ENCODE measurements at places on chromosomes 2 and 18.

DNA sequence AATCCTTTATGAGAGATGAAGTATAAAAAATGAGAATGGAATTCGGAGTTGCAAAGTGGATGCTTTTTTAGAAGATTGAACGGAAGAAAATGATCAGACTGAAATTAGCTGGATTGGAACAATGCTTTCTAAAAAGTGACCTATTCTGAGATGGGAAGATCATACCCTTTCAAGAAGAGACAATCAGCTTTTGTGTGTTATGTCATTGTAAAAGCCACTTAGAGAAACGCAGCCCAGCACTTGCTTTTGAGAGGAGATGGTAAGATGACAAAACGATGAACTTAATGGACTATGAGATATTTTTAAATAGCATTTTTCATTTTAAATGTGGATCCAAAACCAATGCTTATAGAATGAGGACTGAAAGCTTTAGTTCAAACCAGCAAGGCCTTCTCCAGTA is 871.4 kb upstream of the KLHL29 start:
- no peak for DNase-seq

GRCh38 chr2:207974216-207974605 is 51.1 kb downstream of the PLEKHM3 start:
- DNase-seq: no peak

DNA sequence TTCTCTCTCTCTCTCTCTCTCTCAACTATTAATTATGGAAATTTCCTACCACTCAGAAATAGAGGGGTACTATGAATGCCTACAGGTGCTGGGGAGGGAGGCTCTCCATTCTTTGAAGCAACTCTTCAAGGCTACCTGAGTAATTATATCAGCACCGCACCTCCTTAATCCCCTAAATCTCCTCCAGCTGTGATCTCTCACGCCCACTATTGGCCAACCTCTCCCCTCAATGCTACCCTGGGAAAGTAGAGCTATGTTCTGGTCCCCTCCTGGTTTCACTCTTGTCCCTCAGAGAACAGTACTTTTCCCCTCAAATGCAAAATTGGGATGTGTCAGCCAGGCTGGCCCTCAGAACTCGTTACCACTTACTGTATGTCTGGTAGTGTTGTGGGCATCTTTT is 1.6 kb downstream of the MOCOS start:
- no peak for DNase-seq

GRCh38 chr2:165793161-165793778 is 777 bp downstream of the GALNT3 start:
- DNase-seq: no peak

DNA sequence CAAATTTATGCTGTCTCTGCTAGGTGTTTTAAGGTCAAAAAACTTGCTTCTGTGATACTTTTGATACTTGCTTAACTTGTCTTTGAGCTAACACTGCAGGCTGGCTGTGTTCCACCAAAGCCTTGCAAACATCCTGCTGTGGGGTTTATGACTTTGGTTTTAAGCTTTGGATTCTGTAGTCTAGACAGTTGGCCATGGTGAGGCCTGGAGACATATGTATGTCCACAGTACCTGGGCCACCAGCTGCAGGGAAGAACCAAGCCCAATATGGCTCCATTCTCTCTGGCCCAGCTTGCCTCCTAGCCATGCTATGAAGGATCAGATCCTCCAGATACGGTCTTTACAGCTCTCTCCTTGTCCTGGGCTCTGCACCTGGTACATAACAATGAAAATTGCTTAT is 113.9 kb downstream of the INO80D start:
- no peak for DNase-seq

DNA sequence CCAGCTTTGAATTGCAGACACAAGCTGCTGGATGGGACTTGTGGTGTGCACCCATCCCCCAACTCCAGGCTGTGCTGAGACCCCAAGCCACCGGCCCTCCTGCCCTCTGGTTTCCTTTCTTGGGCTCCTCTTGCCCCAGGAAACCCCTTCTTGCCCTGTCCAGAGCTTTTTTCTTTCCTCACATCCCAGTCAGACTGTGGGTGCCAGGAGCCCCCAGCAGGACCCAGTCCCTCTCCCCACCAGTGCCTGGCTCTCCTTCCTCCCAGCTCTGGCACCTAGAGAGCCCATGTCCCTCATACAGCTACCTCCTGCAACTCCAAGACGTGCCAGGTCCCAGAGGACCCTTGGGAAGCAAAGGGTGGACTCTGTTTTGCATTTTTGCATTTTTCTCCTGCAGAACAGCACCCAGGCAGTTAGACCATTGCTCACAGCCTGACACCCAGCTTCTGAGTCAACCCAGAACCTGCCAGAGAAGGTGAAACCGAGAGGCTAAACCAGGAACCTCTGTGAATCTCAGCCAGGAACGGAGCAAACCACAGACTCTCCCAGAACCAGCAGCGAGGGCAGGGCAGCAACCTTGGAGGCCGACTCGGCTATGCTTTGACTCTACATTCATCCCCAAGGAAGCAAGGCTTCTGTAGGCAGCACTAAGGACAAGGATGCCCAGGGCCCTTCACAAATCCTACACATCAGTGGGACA is 221.1 kb downstream of the ANAPC1 start:
- peak; percentile 43 for DNase-seq

DNA sequence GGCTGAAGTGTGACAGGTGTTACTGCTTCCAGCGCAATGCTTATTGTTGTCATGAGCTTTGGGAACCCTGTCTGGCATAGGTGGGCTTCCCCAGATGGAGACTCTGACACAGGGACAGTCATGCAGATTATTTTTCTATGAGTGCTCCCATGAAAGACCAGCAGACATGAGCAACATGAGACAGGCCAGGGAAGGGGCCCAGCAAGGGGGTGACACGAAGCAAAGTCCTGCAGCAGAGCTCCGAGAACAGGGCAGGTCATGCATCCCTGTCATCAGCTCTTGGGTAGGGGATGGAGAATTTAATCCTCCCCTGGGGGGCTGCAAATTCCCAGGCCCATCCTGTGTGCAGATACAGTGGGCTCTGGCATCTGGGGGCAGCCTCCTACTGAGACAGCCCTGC is 77.4 kb downstream of the CTAGE1 start:
- no peak for DNase-seq

DNA sequence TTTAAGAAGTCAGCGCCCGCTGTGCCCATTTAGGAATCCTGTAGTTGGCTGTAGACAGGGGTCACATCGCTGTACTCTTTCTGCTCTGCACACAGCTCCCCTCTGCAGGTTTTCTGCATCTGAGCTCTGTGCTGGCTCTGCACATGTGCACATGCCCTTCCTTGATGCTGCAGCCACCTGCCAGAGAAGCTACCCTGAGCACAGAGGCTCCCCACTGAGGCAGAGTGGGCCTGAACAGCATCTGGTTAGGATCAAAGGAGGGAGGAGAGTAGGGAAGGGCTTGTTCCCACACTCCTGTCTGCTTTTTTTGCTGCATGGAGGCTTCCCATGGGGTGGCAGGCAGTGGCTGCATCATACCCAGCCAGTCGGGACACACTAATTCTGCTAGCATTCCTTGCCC is 238.9 kb downstream of the FHOD3 start:
- DNase-seq: no peak

GRCh38 chr2:166632616-166633015 is 138.6 kb upstream of the SCN7A start:
- DNase-seq: no peak

- DNase-seq: no peak
Measured at GRCh38 chr18:35050705-35051195, 9.5 kb downstream of the MAPRE2 start.

DNA sequence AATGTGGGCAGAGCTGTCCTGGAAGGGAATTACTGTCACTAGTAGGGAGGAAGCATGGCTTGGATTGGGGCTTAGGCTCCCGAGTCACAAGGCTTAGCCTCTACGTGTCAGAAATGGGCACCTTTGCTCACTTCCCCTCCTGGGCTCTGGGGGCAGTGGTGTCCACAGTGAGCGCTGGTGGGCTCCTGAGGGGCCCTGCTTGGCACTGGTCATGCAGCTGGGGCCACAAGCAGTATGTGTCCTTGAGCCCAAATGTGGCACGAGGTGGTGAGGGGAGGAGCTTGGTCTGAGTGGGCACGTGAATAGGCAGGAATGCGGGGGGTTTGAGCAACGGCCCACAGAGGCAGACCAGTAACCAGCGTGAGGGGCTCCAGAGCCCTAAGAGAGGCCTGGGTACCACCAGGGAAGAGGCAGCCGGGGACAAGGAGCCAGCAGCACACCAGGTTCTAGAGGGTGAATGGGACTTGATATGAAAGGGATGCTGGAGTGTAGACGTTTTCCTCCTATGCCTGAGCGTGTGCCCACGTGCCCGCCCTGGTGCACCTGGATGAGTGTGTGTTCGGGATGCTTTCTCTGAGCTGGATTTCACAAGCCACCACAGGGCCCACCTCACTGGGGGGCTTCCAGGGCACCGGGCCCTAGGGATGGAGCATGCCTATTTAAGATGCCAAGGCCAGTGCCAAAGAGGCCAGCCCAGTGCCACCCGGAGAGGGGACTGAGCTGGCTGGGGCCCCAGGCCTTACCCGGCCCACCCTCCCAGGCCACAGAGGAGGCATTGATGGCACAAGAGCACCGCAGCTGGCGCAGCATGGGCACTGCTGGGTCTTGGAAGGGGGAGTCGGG is 22.8 kb upstream of the PTMA start:
- no peak for DNase-seq

- DNase-seq: no peak
Measured at GRCh38 chr18:10798727-10799550, 273.1 kb downstream of the NAPG start.

- DNase-seq: no peak
Measured at GRCh38 chr18:13524811-13525210, 201.5 kb downstream of the FAM210A start.

- DNase-seq: no peak
Measured at GRCh38 chr2:74648009-74648443, at the start of gene M1AP. Gene M1AP, minus strand, starts transcription at chr2:74648330. Its CDS starts 8,055 bp downstream, at chr2:74640275.

GRCh38 chr2:56348392-56349210 is 164.8 kb downstream of the CCDC85A start:
- no peak for DNase-seq

DNA sequence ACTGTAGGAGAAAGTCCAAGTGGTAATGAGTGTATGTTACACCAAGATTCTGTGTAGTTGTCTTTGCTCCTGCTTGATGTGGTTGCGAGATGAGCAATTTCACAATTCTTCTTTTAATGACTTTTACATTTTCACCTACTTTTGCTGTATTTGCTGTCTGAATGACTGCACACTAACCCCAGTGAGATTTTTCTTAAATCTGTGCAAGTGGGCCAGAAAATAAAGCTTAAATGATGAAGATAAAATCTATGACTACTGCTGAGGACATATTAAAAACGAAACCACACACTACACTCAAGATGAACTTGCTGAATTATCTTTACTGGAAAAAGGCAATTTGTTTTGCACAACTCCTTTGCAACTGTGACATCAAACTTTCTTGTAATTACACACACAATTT is 4.1 kb downstream of the LDAH start:
- DNase-seq: no peak

GRCh38 chr2:121118951-121119350 is 166.1 kb downstream of the TFCP2L1 start:
- DNase-seq: no peak

DNA sequence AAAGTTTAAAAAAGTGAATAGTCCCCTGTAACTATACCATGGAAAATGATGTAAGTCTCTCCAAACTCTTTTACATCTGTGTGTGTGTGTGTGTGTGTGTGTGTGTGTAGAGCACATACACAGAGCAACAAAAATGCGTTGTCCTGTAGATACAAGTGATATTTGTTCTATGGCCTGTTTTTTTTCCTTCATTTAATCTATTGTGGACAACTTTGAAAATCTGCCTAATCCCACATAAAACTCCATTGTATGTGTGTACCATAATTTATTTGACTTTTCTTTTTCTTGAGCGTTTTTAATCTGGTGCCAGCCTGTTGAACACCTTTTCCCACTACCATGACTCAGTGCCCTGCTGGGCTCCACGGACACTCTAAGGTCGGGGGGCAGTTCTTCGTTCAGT is 52.3 kb upstream of the ELOA2 start:
- no peak for DNase-seq

DNA sequence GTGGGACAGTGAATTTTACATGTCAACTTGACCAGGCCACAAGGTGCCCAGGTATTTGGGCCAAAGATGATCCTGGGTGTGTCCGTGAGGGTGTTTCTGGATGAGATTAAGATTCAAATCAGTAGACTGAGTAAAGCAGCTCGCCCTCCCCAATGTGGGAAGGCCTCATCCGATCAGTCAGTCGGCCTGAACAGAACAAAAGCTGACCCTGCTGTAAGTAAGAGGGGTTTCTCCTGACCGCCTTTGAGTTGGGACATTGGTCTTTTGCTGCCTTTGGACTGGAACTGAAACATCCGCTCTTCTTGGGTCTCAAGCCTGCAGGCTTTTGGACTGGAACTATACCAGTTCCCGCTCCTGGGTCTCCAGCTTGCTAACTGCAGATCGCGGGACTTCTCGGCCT is 233.3 kb downstream of the KLHL29 start:
- no peak for DNase-seq

GRCh38 chr2:236731767-236732580 is 162.3 kb downstream of the ACKR3 start:
- no peak for DNase-seq
